SJSA1 (cell line): ENCODE measurements at places on chromosomes 7 and 10. TPM values are rescaled to one million over a fixed set of nuclear protein-coding genes. Genes with fewer than 3 reads are reported as not detected.

Gene INTS1
- 34.9 and 36.8 TPM in 2 replicates for total RNA-seq

Gene MIOS
- 33.3 and 36.9 TPM in 2 replicates for total RNA-seq

GRCh38 chr7:83643739-83644138 lies 5.2 kb downstream of the SEMA3E start:
- no peak for DNase-seq

DNA sequence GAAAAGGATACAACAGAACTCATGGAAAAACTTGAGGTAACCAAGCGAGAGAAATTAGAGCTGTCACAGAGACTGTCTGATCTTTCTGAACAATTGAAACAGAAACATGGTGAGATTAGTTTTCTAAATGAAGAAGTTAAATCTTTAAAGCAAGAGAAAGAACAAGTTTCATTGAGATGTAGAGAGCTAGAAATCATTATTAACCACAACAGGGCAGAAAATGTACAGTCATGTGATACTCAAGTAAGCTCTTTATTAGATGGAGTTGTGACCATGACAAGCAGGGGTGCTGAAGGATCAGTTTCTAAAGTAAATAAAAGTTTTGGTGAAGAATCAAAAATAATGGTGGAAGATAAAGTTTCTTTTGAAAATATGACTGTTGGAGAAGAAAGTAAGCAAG lies 62.1 kb downstream of the AKAP9 start:
- DNase-seq: no peak

Gene PRR15
- total RNA-seq: not detected in 2 replicates

DNA sequence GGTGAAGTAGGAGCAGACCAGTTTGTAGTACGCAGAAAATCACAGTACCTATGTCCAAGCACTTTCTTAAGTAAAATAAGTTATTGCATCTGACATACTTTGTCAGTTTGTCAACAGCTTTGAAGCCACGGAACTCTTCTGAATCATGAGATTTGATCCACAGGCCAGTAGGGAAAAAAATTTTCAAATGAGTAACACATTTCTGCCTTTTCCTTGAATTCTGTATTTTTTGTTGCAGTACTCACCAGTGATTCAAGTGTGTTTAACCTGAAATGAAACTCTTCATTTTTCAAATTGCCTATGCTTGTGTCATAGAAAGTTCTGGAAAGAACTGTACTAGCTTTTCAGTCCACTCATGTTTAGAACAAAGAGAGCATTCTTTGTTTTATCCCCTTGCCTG lies 337.7 kb downstream of the GATA3 start:
- no peak for DNase-seq

DNA sequence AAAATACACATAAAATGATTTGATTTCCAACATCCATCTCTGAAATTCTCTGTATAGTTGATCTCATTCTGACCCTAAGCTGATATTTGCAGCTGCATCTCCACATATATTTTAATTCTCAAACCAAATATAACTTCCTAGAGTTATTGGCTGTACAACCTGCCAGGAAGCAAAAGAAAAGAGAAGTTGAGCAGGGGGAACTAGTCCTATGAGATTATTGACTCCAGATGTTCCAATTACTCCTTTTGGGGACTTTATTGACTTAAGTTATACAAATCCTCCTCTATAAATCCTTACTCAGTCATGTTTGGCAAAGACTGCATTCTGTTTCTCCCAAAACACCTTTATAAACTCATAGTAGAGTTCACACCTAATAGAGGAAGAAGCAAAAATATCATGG lies 599.4 kb upstream of the ANKRD30A start:
- DNase-seq: no peak

DNA sequence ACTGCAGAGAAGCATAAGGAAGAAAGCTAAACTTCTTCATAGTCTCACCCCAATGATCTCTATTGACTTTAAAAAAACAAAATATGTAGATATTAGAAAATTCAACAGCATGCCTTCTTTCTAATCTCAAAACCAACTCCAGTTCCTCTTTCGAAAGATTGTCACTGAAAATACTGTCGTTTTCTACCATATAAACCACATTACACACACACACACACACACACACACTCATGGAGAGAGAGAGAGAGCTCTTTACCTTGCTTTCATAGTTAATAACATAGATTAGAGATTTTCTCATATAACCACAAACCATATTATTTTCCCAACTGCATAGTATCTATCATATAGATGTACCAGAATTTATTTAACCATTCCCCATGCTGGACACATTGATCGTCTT lies 296.2 kb upstream of the MGMT start:
- DNase-seq: no peak

- DNase-seq: no peak
Observed at GRCh38 chr10:90822508-90822907, 35.3 kb downstream of the HTR7 start.

Gene CPA1
- total RNA-seq: not detected in 2 replicates

Gene SPAM1
- not detected in 2 replicates for total RNA-seq

DNA sequence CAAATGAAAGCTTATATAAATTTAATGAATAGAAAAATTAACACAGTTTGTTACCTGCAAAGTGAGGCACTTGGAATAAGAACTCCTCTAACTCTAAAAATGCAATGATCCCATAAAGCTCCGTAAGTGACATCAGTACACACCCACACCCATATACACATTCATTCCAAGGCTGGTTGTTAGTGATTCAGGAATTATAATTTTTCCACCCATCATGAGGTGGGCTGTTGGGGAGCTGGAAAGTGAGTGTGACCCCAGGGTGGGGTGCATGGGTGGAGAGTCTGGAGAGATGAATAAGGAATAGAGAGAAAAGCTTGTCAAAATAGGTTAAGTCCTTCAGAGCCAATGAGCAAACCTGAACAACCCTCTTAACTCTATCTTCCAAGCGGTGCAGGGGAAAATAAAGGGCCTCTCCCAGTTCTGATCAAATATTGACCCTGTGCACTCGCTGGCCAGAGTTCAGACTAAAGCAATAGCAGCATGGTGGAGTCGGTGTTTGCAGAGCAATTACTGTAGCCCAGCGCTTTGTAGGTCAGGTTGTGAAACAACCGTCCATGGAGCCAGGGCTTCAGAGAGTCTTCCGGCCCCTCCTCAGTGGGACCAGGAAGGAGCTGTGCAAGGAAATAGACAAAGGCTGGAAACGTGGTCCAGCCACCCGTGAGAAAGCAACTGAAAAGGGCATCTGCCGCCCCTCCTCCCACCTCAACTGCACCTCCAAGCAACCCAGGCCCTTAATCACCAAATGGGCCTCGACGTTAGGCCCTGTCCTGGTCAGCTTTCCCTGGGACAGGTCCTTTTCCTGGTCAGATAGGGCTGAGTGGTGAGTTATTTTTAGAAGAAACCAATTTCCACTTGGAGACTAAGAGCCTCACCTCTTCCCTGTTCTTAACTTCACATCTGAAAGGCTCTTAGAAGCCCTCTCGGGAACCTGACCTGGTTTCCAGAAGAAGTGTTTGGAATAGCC lies 61.2 kb downstream of the SH3PXD2A start:
- no peak for DNase-seq

Gene ITPRID1
- not detected in 2 replicates for total RNA-seq

Gene RNF32
- total RNA-seq: 0.18 TPM in 1 of 2 replicates, not detected in the other

DNA sequence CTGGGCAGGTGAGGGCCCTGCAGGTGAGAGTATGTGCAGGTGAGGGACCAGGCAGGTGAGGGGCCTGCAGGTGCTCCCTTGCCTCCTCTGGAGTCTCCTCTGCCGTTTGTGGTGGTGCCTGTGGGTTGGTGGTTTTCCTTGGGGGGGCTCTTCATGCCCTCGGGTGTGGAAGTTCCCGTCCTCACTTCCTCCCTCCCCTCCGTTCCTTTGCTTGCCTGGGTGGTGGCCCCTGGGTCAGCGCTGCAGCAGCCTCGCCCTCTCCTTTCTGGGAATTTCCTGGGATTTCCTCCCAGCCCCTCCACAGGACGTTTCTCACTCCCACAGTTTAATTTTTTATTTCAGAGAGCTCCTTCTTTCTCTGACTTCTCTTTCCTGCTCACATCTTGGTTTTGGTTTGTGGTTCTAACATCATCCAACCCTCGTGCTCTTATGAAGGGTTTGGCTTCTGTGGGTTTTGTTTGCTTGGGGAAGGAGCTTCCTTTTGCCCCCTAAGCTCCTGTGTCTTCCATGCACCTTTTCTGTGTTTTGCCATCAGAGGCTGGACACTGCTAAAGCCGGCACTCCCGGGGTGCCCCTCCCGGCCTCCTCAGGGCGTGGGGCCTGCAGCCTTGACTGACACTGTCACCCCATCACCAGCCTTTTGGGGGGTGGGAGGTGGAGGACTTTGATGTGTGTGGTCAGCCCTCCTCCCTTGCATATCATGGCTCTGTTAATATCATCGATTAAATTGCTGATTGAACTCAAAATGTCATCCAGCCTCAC lies 29.2 kb upstream of the ADGRA1 start:
- no peak for DNase-seq

DNA sequence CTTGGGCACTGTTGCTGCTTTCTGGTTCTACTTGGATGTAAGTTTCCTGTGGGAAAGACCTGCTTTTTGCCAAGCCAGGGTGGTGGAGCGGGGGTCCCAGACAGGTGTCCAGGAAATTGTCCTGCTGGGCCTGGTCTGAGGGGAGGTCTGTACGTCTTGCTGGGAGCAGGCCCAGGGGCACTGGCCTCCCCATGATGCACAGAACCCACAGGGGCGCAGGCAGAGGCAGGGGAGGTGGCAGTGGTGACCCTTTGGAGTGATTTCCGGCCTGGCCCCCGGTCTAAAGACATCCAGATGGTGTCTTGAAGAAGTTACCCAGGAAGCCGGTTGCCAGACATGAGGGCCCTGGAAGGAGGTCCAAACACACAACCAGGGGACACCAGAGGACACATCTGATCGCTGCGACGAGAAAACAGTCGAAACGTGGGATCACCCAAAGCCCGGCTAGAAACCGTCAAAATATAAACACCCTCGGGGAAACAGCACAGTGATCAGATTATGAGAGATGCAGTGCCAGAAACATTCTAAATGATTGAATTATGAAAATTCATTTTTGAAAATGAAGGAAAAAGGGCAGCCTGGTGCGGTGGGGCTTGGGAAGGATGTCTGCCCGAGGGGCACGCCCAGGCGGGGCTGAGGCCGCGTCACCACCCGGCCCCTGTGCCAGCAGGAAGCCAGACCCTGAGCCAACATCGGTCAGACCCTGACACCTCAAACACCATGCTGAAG lies 59.6 kb downstream of the TMEM270 start:
- DNase-seq: no peak

- DNase-seq: no peak
Observed at GRCh38 chr10:12603766-12604470, 254.6 kb downstream of the CAMK1D start.

- DNase-seq: no peak
Observed at GRCh38 chr7:43592326-43592725, 9.4 kb downstream of the STK17A start.

DNA sequence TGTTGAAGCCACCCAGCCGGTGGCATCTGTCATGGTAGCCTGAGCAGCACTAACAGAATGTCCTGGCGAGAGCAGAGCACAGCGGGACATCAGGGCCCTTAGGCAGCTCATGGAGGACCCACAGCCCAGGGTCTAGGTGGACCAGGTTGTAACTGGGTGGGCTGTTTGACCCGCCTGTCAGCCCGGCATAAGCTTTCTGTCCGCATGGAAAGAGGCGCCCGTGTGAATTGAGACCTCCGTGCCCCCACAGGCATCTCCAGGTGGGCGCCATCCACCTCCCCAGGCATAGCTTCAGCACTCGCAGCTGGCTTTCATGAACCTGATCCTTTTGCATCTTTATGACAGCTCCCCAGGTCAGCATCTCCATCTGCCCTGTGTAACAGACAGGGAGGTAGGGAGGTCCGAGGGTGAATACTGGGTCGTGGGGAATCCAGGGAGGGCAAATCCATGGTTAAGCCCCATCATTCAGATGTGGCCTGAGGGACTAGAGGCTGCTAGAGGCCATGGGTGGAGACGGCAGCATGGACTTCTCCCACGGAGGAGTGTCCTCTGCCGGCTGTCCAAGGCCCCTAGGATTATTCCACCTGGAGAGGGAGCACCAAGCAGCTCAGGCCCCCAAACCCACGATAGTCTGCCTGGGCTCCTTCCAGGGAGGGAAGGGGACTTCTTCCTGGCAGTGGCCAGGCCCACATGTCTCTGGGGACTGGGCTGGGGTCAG lies 371.6 kb upstream of the MKI67 start:
- DNase-seq: no peak

DNA sequence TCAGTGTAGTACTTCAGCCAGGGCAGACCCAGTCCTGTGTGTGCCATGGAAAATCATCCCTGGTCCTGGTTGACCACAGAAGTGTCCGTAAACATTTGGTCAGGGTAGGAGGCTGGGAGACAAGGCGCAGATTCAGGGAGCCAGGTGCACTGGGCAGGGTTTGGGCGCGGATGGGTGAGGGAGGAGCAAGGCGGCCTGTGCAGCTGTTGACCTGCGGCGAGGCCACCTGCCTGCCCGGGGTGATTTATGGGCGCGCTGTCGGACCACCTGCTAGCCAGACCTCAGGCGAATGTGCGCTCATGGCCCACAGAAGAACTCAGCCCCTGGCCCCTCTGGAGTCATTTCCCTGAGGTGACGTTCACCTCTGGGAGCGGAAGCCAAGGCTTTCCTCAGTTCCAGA lies 6.6 kb downstream of the SFRP5 start:
- DNase-seq: no peak

Gene OR2A12
- total RNA-seq: not detected in 2 replicates

GRCh38 chr7:157335236-157335635 lies 1.6 kb upstream of the DNAJB6 start:
- DNase-seq: no peak

Gene METTL27
- 0.91 and 2.9 TPM in 2 replicates for total RNA-seq

GRCh38 chr10:34580643-34581042 lies 234.5 kb downstream of the PARD3 start:
- no peak for DNase-seq

Gene OPALIN
- not detected in 2 replicates for total RNA-seq

DNA sequence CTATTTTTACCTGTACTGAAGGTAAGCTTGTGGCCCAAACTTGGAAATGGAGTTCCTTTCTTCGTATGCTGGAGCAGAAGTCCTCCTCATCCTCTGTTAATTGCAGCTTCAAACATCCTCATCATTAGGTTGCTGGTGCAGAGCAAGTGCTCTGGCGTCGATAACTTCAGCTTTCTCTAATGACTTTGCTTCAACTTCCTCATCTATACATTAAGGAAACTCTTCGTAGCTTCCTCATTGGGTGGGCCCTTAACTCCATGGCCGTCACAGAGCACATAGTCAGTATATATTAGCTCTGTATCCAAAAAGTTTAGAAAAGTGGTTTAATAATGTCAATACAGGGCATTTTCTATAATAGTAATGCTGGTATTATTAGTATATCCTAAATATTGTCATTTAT lies 447.7 kb downstream of the SUGCT start:
- no peak for DNase-seq

DNA sequence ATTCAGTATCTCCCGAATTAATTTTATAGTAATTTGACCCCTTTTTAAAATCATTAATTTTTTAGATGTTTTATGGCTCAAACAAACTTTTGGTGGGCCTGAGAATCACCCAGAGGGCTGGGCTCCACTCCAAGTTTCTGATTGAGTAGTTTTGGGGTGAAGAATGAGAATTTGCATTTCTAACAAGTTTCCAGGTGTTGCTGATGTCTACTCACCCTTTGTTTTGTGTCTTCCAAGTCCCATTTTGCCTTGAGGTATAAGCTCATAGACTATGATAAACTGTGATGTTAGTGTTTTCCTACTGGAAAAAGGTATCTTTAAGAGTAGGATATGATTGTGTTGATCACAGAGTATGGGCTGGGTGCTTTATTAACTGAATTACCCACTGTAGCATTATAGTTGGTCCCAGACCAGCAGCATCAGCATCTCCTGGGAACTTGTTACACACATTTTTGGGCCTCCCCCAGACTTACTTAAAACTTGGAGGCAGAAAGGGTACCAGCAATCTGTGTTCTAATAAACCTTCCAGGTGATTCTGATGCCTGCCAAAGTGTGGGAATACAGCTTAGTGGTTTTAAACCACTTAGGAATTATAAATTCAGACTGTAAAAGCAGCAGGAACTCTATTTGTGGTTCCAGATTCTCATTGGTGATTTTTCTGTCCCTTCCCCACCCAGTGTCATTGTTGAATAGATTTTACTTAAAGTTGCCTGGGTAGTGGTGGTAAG lies 19.1 kb downstream of the ZNRF2 start:
- DNase-seq: no peak

Gene ANKRD61
- total RNA-seq: 0.42 TPM in 1 of 2 replicates, not detected in the other
